ENCODE measurements at places on chromosomes 3 and 15. TPM values are rescaled to one million over a fixed set of nuclear protein-coding genes. Genes with fewer than 3 reads are reported as not detected.
A peak's percentile ranks its signal among the peaks of the same experiment; 100 is the strongest.

Gene GASK1A
- total RNA-seq = 18.2 TPM

Gene PLA1A
- 1.2 TPM for total RNA-seq

Gene COL8A1
- 37.2 TPM for total RNA-seq

Gene BSN
- 0.12 TPM for total RNA-seq

- H3K4me3 ChIP-seq = no peak overlapping the region
- H3K27ac ChIP-seq = no peak overlapping the region
- no peaks in the 10 kb centered on the region for H3K36me3 ChIP-seq
- no peak for DNase-seq
- H3K27me3 ChIP-seq = no peaks in the 10 kb centered on the region
Measured at GRCh38 chr3:103614719-103615118, 1179.9 kb downstream of the ZPLD1 start.

- H3K27ac ChIP-seq = no peak overlapping the region
- H3K4me3 ChIP-seq = no peak overlapping the region
- H3K4me1 ChIP-seq = no peaks in the 10 kb centered on the region
- no peaks in the 10 kb centered on the region for H3K27me3 ChIP-seq
- H3K36me3 ChIP-seq = no peaks in the 10 kb centered on the region
Measured at GRCh38 chr3:115187149-115187757, 40.2 kb upstream of the ZBTB20 start.

GRCh38 chr3:129046732-129047552, 13.6 kb upstream of the GP9 start:
- no peaks in the 10 kb centered on the region for H3K27me3 ChIP-seq
- no peak for DNase-seq
- H3K4me1 ChIP-seq = peaks cover 9% of the 10 kb centered on the region
- no peak overlapping the region for H3K4me3 ChIP-seq

GRCh38 chr3:43266995-43267394, 19.3 kb upstream of the SNRK start:
- no peak overlapping the region for H3K27ac ChIP-seq
- no peak overlapping the region for H3K4me3 ChIP-seq
- DNase-seq = no peak
- H3K4me1 ChIP-seq = no peaks in the 10 kb centered on the region
- H3K36me3 ChIP-seq = no peaks in the 10 kb centered on the region

DNA sequence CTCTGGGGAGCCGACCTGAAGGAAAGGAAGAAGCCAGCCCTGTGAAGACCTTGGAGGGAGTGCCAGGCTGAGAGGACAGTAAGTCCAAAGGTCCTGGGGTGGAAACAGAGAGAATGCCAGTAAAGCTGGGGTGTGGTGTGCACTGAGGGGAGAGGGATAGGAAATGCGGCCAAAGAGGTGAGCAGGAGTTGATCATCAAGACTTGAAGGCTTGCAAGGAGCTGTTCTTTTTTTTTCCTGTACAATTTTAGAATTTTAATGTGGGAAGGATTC, 73.8 kb downstream of the SYNPR start:
- H3K36me3 ChIP-seq = no peaks in the 10 kb centered on the region
- no peaks in the 10 kb centered on the region for H3K27me3 ChIP-seq
- no peak overlapping the region for H3K27ac ChIP-seq
- H3K4me3 ChIP-seq = no peak overlapping the region
- DNase-seq = no peak

DNA sequence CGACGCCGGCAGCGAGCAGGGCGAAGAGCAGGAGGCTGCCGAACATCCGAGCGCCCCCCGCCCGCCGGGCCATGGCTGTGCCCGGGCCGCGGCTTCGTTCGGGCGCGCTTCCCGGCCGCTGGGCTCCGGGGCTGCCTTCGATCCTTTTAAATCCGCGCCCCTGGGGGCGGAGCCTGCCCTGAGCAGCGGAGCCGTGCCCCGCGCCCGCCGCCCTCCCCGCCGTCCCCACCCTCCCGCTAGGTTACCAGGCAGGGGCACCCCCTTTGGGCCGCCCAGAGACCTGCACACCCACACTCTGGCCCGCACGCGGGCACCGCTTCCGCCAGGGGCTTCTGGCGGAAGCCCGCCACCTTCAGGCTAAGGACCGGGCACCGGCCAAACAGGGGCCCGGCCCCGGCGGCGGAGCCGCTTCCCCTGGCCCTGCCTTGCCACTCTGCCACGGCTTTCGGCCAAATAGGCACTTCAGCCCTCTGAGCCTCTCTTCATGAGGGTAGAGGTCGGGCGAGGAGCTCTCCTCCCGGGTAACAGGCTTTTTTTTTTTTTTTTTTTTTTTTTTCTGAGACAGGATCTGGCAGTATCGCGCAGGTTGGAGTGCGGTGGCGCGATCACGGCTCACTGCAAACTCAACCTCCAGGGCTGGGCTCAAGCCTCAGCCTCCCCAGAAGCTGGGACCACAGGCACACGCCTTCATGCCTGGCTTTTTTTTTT, at the start of gene NMB:
NMB (minus strand) TSS at position 120 of the 708 bp plus-strand sequence; CDS start at position 73, 47 bp downstream.
- peaks cover 2% of the 10 kb centered on the region for H3K4me1 ChIP-seq
- H3K36me3 ChIP-seq = no peaks in the 10 kb centered on the region
- no peaks in the 10 kb centered on the region for H3K27me3 ChIP-seq

- H3K27ac ChIP-seq = no peak overlapping the region
- no peak for DNase-seq
- H3K36me3 ChIP-seq = no peaks in the 10 kb centered on the region
- H3K4me3 ChIP-seq = no peak overlapping the region
- H3K4me1 ChIP-seq = no peaks in the 10 kb centered on the region
Measured at GRCh38 chr3:117355566-117355965, 646.0 kb downstream of the TUSC7 start.

DNA sequence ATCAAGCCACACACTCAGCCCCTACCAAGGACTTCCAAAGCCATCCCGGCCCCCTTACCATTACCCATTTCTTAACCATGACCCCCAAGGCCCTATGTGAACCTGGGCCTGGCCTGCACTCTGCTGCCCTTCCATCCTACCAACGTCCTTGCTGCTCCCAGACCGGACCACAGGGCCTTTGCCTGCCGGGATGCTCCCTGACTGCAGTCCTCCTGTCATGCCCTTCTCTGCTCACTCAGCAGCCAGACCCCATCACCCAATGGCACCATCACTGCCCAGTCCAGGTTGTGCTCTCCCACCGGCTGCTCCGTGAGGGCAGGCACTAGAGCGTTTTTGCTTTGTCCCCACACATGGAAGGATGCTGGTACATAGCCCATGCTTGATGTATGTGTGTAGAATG, 73.7 kb downstream of the OCA2 start:
- H3K27me3 ChIP-seq = no peaks in the 10 kb centered on the region
- no peak overlapping the region for H3K27ac ChIP-seq
- H3K4me3 ChIP-seq = no peak overlapping the region

DNA sequence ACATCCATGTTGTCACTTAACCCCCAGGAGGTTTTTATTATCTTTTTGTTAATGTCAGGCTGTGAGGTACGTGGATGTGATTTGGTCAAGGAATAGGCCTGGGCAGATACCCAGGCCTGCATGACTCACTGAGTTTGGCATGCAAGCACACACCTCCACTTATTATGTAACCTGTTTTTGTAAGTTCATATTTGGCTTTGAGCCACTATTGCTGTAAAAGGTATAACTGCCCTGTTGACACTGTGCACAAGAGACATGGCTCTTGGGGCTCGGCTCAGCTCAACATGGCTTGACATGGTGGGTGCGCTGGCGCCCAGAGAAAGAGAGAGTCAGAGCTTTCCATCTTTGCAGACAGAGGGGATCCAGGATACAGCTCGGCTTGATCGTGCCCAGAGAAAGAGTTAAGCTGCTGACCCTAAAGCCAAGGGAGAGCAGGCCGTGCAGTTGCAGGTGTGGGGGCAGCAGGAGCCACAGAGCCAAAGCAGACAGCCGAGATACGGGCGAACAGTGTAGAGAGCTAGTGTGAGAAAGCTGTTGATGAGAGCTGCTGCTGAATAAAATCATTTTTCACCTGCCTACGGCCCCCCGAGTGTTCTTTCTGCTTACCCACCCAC, 67.9 kb upstream of the UNC13C start:
- H3K36me3 ChIP-seq = no peaks in the 10 kb centered on the region
- no peak for DNase-seq
- H3K4me1 ChIP-seq = no peaks in the 10 kb centered on the region
- H3K4me3 ChIP-seq = no peak overlapping the region
- H3K27me3 ChIP-seq = no peaks in the 10 kb centered on the region

DNA sequence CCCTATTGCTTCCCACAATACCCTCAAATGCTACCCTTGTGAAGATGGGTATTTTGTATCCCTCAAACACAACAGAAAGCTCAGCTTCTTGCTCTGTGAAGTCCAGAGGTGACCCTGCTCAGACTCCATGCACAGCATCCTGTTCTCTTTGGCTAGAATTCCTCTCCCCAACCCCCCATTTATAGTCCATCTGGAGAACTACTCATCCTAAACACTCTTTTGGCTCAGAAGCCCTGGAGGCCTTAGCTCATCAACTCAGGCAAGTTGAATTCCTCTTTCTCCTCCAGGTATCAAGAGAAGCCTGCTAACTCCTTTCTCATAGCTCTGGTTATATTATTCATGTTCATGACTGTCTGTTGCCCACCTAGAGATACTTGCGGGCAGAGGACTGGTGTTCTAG, 18.3 kb upstream of the GASK1A start:
- H3K4me1 ChIP-seq = peaks cover 1% of the 10 kb centered on the region
- DNase-seq = no peak
- no peaks in the 10 kb centered on the region for H3K36me3 ChIP-seq
- H3K27me3 ChIP-seq = no peaks in the 10 kb centered on the region
- H3K4me3 ChIP-seq = no peak overlapping the region

DNA sequence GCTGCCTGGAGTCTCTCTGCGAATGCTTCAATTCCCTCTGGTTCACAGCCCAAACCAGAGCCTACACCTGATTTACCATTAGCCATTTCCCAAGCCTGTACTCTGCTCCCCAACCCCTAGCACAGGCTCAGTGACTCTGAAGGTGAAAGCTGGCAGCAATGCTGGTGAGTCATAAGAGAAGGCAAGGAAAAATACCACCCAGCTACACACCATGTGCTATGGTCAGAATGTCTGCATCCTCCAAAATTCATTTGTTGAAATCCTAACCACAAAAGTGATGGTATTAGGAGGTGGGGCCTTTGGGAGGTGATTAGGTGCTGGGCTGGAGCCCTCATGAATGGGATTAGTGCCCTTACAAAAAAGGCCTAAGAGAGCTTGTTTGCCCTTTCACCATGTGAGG, 117.1 kb upstream of the TJP1 start:
- H3K4me3 ChIP-seq = no peak overlapping the region
- no peaks in the 10 kb centered on the region for H3K27me3 ChIP-seq
- no peak overlapping the region for H3K27ac ChIP-seq
- H3K4me1 ChIP-seq = no peaks in the 10 kb centered on the region
- no peak for DNase-seq
- H3K36me3 ChIP-seq = no peaks in the 10 kb centered on the region

DNA sequence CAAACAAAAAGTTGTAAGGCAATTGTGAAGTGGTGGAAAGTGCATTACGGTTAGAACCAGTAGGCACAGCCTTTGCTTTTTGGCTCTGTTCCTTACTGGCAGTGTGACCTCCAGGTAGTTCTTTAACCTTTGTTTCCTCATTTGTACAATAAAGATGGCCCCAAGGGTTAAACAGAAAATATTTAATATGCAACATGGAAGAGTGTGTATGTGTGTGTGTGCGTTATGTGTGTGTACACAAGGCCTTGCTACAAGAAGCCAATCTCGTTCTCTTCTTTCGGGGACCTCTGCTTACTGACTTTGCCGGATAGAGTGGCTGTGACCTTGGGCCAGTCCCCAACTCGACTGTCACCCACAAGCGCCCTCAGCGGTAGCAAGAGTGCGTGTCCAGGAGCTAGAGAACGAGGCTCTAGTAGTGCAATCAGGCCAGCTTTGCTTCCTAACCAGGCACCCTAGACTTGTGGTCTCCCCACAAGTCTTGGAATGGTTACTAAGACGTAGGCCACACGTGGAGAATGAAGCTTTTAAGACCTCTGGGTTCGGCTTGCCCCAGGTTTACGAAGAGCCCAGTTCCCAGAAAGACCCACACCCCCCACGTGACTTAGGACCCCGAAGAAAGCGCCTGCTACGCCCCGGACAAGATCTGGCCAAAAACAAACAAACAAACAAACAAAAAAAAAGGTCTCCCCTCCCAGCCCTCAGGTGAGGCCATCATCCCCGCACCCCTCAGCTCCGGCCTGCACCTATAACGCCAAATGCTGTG, 593 bp downstream of the CIAO2A start:
- no peaks in the 10 kb centered on the region for H3K27me3 ChIP-seq
- peaks cover 14% of the 10 kb centered on the region for H3K4me1 ChIP-seq
- DNase-seq = no peak
- peak overlapping the region; percentile 80 for H3K27ac ChIP-seq
- no peaks in the 10 kb centered on the region for H3K36me3 ChIP-seq

DNA sequence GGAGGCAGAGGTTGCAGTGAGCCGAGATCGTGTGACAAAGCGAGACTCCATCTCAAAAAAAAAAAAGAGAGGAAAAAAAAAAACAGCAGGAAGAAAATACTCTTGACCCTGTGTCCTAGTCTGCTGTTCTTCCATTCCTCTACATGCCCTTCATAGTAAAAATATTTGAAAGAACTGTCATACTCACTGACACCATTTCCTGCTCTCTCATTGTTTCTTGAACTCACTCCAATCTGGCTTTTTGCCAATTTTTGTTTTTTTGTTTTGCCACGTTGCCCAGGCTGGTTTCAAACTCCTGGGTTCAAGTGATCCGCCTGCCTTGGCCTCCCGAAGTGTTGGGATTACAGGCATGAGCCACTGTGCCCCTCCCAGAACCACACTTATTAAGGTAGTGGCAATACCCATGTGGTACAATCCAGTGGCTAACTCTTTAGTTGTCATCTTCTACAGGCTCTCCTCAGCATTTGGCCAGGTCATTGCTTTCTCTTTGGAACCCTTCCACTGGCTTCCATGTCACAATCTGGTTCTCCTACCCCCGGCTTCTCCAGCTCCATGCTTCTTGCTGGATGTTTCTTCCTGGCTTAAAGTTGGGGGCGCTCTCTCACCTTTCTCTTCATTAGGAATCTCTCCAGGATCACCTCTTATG, 238.2 kb upstream of the C2CD4B start:
- no peaks in the 10 kb centered on the region for H3K36me3 ChIP-seq
- DNase-seq = no peak
- H3K4me1 ChIP-seq = peaks cover 6% of the 10 kb centered on the region
- H3K27me3 ChIP-seq = no peaks in the 10 kb centered on the region

- no peak overlapping the region for H3K27ac ChIP-seq
- H3K4me1 ChIP-seq = no peaks in the 10 kb centered on the region
- H3K27me3 ChIP-seq = no peaks in the 10 kb centered on the region
- H3K36me3 ChIP-seq = no peaks in the 10 kb centered on the region
Measured at GRCh38 chr3:156014489-156014888, 105.9 kb upstream of the KCNAB1 start.

DNA sequence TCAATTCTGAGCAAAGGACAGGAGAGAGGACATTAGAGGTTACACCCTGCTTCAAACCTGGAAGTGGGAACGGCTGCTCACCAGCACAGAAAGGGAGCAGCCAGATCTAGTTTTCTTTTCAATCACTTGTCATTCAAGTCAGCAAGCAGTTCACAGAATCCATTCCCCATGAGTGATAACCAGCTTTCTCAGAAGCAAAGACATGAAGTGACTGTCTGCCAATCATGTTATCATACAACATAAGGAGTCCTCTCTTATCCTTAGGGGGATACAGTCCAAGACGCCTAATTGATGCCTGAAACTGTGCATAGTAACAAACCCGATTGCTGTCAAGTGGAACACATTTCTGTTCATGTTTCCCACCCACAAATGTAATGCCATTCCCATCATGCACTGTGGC, 54.7 kb downstream of the FAM98B start:
- DNase-seq = no peak
- H3K36me3 ChIP-seq = no peaks in the 10 kb centered on the region
- H3K4me3 ChIP-seq = no peak overlapping the region
- H3K27ac ChIP-seq = no peak overlapping the region
- no peaks in the 10 kb centered on the region for H3K27me3 ChIP-seq
- H3K4me1 ChIP-seq = no peaks in the 10 kb centered on the region

GRCh38 chr3:195911041-195911945, 2.9 kb upstream of the TNK2 start:
- no peak for DNase-seq
- peaks cover 11% of the 10 kb centered on the region for H3K4me1 ChIP-seq
- no peak overlapping the region for H3K27ac ChIP-seq
- no peaks in the 10 kb centered on the region for H3K27me3 ChIP-seq
- H3K4me3 ChIP-seq = no peak overlapping the region

Data from ovary (tissue), 10 donors.